ENCODE measurements at places on chromosomes 13 and 19.

DNA sequence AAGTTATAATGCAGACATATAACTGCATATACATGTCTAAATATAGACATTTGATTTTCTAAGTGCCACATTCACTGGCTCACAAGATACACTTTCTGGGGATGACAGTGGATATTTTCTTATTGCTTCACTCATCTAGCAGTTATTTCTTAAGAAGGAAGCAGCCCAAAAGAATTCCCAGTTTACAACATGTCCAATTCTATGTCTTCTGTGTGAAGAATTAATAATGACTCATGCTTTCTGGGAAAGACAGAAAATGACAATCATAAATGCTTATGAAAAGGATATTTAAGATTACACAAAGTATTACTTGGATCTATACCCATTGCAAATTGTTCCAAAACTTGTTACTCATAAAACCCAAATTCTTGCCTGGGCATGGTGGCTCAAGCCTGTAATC lies 543.4 kb downstream of the SUCLA2 start:
- no peak for DNase-seq

DNA sequence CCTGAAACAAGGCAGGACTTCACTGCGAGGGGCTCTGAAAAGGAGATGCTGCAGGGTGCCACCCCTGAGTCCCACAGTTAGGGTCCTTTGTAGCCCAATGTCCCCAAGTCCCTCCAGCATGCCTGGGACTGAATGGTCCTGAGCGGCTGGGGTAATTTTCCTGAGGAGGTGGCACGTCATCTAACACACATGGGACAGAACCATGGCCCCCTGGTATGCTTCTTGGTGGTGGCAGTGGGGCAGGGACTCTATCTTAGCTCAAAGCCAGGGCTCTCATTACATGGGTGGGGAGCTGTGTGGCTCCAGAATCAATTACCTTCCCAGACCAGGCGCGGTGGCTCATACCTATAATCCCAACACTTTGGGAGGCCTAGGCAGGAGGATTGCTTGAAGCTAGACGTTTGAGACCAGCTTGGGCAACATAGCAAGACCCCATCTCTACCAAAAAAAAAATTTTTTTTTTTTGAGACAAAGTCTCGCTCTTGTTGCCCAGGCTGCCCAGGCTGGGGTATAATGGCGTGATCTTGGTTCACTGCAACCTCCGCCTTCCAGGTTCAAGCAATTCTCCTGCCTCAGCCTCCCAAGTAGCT lies 7.9 kb upstream of the SLC7A9 start:
- no peak for DNase-seq

DNA sequence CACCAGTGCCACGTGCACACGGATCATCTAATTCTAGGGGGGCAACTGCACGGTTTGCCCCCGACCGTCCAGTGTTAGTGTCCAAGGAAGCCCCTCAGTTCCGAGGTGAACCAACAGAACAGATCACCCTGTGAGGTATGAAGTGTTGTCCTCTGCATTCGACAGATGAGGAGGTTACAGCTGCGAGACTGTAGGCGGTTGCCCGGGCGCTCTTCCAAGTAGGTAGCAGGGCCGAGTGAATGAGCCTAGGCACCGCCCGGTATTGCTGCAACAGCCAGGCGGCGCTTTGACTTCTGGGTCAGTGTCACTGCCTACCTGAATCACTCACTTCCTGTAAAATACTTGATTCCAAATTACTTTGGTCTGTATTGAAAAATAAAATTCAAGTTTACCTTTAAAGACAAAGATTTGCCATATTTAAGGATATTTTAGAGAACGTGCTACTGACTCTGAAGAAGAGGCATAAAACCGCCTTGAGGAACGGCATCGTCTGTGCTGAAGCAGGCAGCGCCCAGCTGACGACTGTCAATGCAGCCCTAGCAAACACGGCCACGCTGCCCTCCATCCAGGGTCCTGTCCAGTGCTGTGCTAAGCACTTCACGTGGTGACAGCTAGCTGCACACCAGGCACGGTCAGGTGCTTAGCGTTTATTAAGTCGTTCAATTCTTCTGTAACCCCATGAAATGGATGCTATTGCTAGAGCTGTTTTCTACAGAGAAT lies 19.3 kb upstream of the RASA3 start:
- DNase-seq, result no peak

GRCh38 chr13:30292325-30292724 lies 15.0 kb downstream of the KATNAL1 start:
- DNase-seq, result no peak

- DNase-seq, result no peak
Observed at GRCh38 chr19:4993683-4994082, 24.8 kb downstream of the KDM4B start.

DNA sequence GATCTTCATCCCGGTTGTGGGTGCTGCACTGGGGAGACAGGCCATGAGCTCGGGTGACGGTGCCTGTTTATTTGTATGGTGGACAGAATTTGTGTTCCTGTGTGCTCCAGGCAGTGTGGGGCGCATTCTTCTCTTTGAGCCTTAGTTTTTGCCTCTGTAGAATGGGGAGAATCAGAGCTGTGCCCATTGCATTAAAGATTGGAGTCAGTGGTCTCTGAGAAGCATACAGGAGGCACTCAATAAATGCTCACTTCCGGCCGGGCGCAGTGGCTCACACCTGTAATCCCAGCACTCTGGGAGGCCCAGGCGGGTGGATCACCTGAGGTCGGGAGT lies 23.0 kb downstream of the NFIC start:
- DNase-seq, result no peak

- DNase-seq, result no peak
Observed at GRCh38 chr13:34322014-34322742, 504.2 kb downstream of the RFC3 start.

GRCh38 chr13:102195566-102196462 lies 206.0 kb downstream of the FGF14 start:
- no peak for DNase-seq

DNA sequence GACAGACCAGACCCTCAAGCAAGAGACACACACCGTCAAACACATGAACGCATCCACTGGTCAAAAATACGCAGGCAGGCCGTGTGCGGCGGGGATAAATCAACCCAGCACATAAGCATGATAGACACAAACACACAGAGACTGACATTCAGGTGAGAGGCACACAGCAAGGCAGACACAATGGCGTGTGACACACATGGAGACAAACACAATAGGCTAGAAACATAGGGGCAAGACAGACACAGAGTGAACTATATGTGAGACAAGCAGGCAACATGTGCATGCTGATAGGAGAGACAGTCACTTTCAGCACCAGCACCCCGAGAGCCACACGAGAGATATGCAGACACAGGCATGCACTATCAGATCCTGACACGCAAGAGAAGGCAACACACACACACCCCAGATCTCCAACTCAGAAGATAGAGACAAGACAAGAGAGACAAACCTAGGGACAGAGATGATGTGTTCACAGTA lies 6.9 kb upstream of the JUNB start:
- DNase-seq, result no peak

DNA sequence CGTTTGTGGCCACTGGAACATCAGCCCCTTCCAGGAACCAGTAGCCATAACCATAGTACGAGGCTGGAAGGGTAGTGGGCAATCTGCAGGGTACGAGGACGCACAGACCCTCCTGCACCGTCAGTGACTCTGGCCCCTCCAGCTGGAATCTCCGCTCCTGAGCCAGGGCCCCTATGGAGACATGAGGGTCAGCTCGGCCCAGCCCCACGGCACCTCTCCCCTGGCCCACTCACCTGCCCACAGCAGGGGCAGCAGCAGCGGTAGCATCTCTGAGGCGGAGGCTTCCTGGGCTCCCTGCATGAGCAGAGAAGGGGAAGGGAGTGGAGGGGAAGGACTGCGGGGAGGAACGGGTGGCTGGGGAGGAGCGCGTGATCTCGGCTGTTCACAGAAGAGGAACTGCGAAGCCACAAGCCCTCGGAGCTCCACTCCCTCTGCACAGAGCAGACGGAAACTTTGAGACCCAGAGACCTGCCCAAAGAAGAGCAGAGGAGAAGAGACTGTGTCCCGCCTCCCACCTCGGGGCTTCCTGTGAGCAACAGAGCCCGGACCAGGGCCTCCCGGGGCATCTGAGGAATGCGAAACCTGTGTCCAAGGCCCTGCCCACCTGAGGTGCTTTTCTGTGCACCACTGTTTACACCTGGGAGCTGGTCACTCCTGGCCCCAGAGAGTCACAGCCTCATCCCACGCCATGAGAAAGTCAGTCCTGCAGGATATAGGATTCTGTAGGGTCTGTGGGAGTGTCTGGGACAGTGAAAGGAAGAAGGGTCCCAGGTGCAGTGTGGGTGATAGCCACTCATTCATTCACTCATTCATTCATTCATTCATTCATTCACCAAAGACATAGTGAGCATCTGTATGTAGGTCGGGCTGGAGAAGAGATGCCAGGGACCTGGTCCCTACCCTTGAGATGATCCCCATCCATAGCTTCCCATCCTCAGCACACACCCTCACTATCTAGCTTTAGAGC lies at the start of gene SIGLEC6:
Gene SIGLEC6, minus strand, starts transcription at position 322 of the 967 bp plus-strand sequence. Its CDS starts 22 bp downstream, at position 300.
- DNase-seq, result no peak

DNA sequence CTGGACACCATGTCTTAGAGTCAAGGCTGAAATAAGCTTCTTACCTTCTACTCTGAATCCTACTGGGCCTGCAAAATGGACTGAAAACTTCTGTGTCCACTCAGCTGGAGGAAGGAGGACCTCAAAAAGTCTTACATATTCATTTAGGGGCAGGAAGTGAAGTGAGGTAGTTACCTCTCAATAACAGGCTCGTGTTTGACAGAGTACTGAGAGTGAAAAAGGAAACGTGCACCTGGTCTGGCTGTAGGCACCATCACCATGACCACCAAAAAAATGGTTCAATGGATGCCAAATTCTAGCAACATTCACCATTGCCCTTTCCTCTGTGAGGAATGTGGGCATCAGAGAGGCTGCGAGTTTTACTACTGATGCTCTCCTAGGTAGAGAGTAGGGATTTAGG lies 176.2 kb downstream of the RFC3 start:
- no peak for DNase-seq

DNA sequence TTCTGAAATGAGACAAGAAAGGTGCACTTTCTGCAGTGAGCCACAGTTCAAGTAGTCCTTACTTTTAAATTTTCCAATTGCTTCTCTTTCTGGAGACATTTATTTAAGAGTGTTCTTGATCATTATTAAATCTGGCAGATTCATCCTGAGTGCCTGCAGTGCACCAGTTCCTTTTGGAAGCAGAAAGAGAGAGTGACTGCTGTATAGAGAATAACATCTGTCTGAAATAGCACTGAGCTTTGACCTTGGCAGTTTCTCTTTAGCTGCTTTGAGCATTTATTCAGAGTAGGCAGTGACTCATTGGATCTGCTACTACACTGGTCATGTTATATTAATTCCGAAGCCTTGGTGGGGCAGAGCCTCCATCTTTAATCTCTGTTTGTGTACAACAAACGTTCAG lies 1373.7 kb downstream of the PCDH9 start:
- no peak for DNase-seq
